Renal cortex interstitium (tissue), 15 donors: ENCODE measurements at places on chromosomes 2 and 18. TPM values are rescaled to one million over a fixed set of nuclear protein-coding genes. Genes with fewer than 3 reads are reported as not detected.

GRCh38 chr18:25278394-25278793, 73.6 kb downstream of the ZNF521 start:
- no peak for DNase-seq

- peak; percentile 54 for DNase-seq
Measured at GRCh38 chr2:39119732-39120520, 925 bp downstream of the SOS1 start.

GRCh38 chr18:419541-420175, 80.8 kb downstream of the COLEC12 start:
- no peak for DNase-seq

GRCh38 chr18:2853926-2854664, 7.3 kb downstream of the EMILIN2 start:
- DNase-seq = no peak

- DNase-seq = no peak
Measured at GRCh38 chr18:74251297-74252038, 40.3 kb downstream of the CYB5A start.

GRCh38 chr2:55311444-55311870, 42.4 kb upstream of the MTIF2 start:
- no peak for DNase-seq

DNA sequence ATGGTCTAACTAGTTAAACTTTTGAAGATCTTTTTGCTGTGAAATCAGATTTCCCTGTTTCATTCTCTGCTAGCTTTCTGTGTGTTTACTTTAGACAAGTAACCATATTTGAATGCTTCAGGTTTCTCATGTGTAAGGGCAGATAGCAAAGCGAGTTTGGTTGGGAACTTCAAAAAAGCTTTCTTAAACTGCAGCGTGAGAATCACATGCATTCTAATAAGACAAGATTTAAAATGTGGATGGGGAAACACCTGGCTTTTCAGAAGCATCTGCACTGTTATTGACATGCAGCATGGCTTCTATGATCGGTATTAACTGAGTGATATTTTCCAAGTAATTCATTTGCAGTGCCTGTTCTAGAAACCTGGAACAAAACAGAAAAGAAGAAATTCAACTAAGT, 119.3 kb downstream of the ABCA12 start:
- no peak for DNase-seq

- DNase-seq = no peak
Measured at GRCh38 chr18:41624460-41624859, 330.6 kb upstream of the PIK3C3 start.

- DNase-seq = no peak
Measured at GRCh38 chr2:200993097-200993496, 29.6 kb upstream of the ORC2 start.

DNA sequence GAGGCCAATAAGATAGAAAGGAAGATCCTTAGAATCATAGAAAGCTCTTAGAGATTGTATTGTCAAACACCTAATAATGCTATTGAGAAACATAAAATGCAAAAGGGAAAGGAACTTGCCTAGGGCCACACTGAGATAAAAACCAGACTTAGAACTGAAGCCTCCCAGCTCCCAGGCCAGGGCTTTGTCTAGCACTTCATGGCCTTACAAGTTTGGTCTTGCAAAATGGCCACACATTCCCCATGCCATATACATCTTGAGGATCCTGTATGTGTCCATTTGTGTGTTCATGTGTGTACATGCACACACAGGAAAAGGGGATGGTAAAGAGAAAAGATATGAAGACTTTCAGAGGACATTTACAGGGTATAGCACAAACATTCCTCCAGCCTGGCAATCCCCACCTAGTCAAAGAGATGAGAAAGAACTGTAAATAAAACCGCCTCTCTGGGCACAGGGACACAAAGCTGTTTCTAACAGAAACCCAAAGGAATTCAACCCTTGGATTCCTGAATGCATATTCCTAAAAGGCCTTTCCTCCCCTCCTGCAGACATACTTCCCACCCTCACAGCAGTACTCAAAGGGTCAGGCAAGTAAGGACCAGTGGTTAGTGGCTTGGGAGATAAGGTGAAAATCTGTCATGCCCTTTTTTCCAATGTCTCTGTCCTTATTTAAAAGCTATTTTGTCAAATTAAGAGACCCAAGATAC, 99.7 kb upstream of the KLHL29 start:
- no peak for DNase-seq

DNA sequence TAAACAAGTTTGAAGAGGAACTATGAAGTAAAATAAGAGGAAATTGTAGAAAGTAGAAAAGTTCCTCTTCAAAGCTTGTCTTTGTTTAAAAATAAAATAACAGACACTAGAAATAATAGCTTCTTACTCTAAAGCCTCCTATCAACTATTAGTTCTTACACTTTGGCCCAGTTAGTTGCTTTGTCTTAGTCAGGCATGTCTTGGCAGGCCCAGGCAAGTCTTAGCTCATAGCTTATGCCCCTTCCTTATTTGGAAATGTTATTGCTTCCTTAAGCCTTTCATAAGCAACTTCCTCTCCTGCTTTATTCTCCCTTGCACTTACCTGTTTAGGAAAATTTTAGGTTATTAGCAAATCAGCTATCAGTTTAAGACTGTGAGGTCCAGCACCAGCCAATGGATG, 950.6 kb upstream of the LRATD1 start:
- DNase-seq = no peak

GRCh38 chr18:49934457-49934856, 121.1 kb upstream of the ACAA2 start:
- no peak for DNase-seq

DNA sequence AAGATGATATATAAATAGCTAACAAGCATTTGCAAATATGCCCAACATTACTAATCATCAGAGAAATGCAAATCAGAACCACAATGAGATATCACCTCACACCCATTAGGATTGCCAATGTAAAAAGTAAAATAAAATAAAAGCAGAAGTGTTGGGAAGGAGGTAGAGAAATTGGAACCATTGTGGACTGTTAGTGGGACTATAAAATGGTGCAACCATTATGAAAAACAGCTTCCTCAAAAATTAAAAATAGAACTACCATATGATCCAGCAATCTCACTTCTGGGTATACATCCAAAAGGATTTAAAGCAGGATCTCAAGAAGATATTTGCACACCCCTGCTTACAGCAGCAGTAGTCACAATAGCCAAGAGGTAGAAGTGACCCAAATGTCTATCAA, 99.8 kb upstream of the DAPL1 start:
- DNase-seq = no peak

DNA sequence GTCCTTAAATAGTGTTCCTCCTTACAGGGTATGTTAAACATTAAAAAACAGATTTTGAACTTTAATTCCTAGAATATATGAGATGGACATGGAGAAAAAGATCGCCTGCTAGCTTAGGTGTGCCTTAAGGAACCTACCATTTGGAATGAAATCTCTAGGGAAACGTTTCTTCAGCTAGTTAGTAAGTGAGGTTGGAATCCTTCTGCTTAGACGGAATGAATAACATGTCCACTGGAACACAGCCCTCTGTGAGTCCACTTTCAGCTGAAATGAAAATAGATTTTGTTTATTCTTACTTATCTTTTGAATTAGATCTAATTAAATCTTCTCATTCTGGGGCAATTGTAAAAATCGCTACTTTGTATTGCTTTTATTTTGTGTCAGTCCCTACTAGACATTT, 28.4 kb downstream of the NAB1 start:
- no peak for DNase-seq

DNA sequence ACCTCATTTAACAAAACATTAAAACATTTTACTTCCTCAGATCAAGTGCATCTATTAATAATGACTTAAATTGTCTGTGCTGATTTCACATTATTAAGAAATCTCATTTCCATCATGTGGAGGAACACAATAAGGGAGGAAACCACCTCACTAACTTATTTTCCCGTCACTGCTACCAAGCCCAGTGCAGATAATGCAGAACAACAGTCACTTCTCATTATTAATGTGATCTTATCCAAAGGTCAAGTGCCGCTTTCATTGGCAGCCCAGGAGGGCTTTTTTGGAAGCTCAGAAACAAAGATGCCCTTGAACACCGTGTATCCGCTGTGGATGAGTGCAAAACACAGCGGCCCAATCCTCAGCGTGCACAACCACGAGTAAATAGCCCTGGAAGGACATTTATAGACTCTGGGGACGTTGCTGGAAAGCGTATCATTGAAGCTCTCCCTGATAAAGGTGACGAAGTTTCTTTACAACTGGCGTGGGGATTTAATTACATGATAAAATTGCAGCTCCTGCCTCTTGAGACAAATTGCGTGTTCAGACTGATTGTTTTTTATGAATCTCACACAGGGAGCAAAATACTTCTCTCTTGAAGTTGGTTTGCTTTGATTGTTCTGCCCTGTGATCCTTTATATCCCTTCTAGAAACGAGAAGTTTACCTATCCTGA, 13.2 kb downstream of the ASB18 start:
- DNase-seq = no peak

GRCh38 chr2:197075754-197076337, 149.3 kb upstream of the PGAP1 start:
- no peak for DNase-seq

DNA sequence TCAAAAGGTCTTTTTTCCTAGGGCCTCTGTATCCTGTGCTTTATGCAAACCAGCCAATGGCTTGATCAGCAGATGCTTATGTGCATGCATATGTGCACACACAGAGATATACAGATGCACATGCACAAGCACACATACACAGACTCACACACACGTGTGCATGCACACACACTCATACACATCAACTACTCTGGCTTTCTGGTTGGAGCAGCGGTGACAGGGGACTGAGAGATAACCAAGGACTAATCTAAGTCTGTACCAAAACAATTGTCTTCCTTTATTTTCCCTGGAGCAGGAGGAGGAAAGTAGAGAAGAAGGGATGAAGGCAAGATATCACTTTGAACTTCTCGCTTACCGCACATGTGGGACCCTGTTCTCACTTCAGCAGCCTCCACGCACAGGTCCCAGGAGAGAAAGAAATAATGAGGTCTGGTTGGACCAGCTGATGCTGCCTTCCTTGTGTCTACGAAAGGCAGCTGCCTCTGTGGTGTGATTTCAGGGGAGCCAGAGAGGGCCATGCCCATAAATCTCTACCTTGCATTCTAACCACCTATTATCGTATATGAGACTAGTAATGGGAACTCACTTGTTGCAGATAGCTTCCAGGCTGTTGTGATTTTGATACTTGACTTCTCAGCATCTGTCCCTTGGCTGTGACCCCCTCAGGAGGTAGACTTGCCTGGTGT, 338.0 kb downstream of the EN1 start:
- DNase-seq = no peak

GRCh38 chr2:100902817-100903405, 83.0 kb downstream of the NPAS2 start:
- no peak for DNase-seq

DNA sequence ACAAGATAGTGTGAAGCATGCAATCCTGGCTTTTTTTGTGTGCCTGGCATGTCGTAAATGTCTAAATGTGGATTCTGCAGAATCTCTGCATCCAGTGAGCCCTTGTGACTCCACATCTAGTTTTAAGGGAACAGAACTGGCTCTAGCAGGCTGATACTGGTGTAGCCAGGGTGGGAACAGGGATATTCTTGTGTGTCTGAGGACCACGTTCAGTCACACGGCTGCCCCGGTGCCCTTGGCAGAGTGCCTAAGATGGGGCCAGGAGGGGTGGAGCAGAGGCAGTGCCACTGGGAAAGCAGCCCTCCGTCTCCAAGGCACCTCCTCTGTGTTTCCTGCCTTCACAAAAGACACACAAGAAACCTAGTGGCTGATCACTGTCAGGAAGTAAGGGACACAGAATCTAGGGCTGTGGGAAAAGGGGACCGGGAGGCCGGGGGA, 91.5 kb upstream of the PARD3B start:
- DNase-seq = peak; percentile 17

- no peak for DNase-seq
Measured at GRCh38 chr2:48779019-48779716, 23.6 kb upstream of the LHCGR start.

DNA sequence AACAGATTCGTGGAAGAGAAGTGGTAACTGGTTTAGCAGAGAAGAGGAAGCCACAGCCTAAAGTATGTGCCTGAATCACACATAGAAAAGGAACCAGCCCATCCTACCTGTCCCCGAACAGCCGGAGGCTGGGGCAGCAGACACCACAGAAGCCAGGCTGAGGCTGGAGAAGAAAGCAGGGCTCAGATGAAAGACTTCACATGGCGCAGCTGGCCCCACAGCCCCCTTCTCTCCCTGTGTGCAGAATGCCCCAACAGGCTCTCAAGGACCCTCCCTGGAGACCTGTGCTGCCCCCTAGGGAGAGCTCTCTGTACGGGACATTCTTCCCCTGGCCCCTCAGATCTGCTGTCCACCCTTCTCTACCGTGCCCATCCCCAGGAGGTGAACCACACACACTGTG, 83.5 kb upstream of the RAB12 start:
- no peak for DNase-seq

DNA sequence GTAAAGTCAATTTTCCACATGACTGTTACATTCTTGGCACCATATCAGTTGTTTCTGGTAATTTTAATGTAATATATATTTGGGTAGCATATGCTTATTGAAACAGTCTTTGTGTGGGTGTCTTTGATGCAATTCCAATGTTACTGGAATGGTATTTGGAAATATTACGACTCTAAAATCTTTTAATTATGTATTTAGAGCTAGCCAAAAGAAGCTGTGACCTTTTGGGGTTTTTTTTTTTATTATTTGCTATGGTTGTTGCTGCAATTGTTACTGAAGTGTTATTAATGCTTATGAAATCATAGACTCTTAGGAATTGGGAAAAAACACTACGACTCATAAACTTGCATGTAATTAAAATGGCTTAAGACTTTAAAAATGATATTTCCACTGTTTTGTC, 95.9 kb downstream of the AOX1 start:
- no peak for DNase-seq

DNA sequence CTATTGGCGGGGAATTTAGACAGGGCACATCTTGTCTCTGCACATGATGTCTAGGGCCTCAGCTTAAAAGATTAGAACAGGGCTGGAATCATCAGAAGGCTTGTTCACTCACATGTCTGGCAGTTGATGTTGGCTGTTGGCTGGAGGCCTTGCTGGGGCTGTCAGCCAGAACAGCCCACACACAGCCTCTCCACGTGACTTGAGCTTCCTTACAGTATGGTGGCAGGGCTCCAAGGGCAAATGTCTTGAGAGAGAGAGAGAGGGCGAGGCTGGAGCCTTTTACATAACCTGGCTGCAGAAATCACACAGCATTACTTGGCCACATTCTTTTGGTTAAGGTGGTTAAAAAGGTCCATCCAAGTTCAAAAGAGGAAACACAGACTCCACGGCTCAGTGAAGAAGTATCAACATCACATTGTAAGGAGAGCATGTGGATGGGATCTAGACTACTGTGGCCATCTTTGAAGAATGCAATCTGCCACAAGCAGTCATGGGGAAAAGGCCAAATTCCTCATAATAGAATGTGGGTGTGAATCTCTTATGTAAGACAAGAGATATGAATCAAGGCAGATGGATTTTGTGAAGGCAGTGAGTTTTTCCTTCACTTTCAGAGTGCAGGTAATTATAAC, 30.4 kb downstream of the SRSF7 start:
- DNase-seq = no peak

GRCh38 chr2:28768422-28768821, 16.8 kb downstream of the PPP1CB start:
- no peak for DNase-seq

Gene HOXD13
- 0.14 TPM for polyA plus RNA-seq

Gene STK39
- polyA plus RNA-seq = 36.0 TPM

Gene ALPP
- polyA plus RNA-seq = not detected

Gene HOXD11
- polyA plus RNA-seq = 72.7 TPM

Gene GNLY
- polyA plus RNA-seq = 0.13 TPM

Gene B3GNT7
- polyA plus RNA-seq = 3.9 TPM

Gene ANKRD30B
- not detected for polyA plus RNA-seq

Gene SNORC
- polyA plus RNA-seq = 3.4 TPM

Gene TNS1
- 60.6 TPM for polyA plus RNA-seq

Gene ZSCAN30
- 48.7 TPM for polyA plus RNA-seq

Gene FRZB
- 10.6 TPM for polyA plus RNA-seq

Gene ALPG
- polyA plus RNA-seq = not detected

Gene CEBPZ
- polyA plus RNA-seq = 75.8 TPM

Gene SERPINB10
- 0.11 TPM for polyA plus RNA-seq
